ENCODE measurements at places on chromosomes 3 and 15. TPM values are rescaled to one million over a fixed set of nuclear protein-coding genes. Genes with fewer than 3 reads are reported as not detected.

GRCh38 chr15:58069008-58069407 is 3.5 kb upstream of the ALDH1A2 start:
- H3K4me1 ChIP-seq = peaks cover 6% of the 10 kb centered on the region
- H3K36me3 ChIP-seq = no peaks in the 10 kb centered on the region
- H3K27ac ChIP-seq = no peak overlapping the region

GRCh38 chr3:71859123-71859519 is 74.2 kb upstream of the PROK2 start:
- DNase-seq = no peak
- H3K4me3 ChIP-seq = no peak overlapping the region
- peaks cover 7% of the 10 kb centered on the region for H3K36me3 ChIP-seq
- no peak overlapping the region for H3K27ac ChIP-seq
- H3K4me1 ChIP-seq = peaks cover 12% of the 10 kb centered on the region
- peaks cover 3% of the 10 kb centered on the region for H3K27me3 ChIP-seq

DNA sequence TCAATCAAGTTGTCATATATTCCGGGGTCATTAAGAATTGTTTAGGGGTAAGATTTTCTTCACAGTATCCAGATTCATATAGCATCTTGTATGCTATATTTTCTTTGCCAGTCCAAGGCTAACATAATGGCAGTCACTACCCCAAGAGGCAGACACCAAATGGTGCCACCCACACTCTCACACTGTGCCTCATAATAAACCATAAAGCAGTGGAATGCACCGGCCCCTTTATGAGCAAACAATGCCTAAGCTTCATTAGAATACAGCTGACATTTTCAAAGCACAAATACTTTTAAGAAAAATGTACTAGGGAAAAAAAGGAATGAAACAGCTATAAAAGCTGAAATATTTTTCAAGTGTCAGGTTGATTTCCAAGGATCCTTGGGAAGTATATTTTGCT is 121.6 kb downstream of the TFDP2 start:
- no peaks in the 10 kb centered on the region for H3K4me1 ChIP-seq
- no peak for DNase-seq
- no peaks in the 10 kb centered on the region for H3K36me3 ChIP-seq
- H3K27ac ChIP-seq = peak overlapping the region; percentile 70
- H3K27me3 ChIP-seq = no peaks in the 10 kb centered on the region
- H3K4me3 ChIP-seq = peak overlapping the region; percentile 89

The AMOTL2 gene
- 46.5 TPM for total RNA-seq

The SGO1 gene
- 8.1 TPM for total RNA-seq

All from endothelial cell (in vitro differentiated cells).